ENCODE measurements at places on chromosomes 6 and 20. TPM values are rescaled to one million over a fixed set of nuclear protein-coding genes. Genes with fewer than 3 reads are reported as not detected.

MCCD1 gene
- not detected for total RNA-seq

LINC00237 gene
- total RNA-seq, result not detected

DNA sequence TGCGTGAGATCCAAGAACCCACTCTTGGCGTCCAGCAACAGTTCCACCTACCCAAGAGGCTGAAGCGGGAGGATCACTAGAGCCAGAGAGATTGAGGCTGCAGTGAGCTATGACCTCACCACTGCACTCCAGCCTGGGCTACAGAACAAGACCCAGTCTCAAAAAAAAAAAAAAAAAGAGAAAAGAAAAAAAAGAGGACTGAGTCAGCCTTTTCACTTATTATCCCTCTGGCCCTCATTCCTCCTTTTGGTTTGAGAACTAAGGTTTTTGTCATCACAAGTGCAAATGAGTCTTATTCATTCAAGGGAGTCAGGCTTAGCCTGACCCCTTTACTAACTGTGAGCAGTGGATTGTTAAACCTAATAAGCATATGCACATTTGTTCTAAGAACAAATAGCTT, 37.9 kb upstream of the JARID2 start:
- H3K4me3 ChIP-seq, result no peak overlapping the region
- DNase-seq, result no peak
- H3K36me3 ChIP-seq, result no peaks in the 10 kb centered on the region
- no peaks in the 10 kb centered on the region for H3K4me1 ChIP-seq
- no peaks in the 10 kb centered on the region for H3K27me3 ChIP-seq

DNA sequence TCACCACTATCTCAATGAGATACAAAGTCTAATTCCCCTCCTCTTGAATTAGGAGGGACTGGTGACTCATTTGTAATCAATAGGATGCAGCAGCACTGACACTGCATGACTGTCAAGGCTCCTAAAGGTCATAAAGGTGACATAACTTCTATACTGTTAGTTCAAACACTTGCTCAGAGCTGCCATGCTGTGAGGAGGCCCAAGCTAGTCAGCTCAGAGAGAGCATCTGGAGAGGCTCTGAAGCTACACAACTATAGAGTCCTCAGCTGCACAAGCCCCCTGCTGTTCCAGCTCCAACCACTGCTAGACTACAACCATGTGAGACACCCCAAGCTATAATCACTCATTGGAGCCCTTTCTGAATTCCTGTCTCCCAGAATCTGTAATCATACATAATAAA, 17.0 kb upstream of the HEY2 start:
- H3K4me3 ChIP-seq, result no peak overlapping the region
- H3K27me3 ChIP-seq, result peaks cover 4% of the 10 kb centered on the region
- no peak overlapping the region for H3K27ac ChIP-seq
- DNase-seq, result no peak

DNA sequence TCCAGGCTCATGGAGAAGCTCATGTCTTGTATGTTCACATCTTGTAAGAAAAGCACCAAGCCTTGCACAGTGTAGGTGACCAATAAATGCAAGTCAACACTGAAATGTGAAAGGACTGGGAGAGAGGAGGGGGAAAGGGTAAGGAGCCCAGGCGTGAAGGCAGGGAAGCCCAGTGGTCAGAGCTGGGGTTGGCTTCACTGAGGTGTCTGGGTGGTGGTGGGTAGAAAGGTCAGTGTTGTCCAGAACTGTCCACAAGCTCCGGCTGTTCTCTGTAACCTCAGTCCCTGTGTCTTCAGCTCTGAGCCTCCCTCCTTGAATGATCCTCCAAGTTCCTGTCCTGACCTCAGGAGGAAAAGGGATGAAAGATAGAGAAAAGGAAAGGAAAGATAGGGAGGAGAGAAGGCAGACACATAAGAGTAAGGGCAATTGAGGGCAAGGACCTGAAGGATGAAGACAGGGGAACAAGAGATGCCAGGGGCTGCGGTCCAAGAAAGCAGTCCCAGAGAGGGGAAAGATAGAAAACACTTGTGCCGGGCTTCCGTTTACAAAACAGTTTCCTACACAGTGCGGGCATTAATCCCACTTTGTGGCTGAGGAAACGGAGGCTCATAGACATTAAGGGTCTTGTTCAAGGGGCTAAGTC, 2.4 kb upstream of the TNXB start:
- H3K4me1 ChIP-seq, result peaks cover 75% of the 10 kb centered on the region
- H3K27ac ChIP-seq, result peak overlapping the region; percentile 71
- no peak for DNase-seq
- H3K27me3 ChIP-seq, result no peaks in the 10 kb centered on the region

DNA sequence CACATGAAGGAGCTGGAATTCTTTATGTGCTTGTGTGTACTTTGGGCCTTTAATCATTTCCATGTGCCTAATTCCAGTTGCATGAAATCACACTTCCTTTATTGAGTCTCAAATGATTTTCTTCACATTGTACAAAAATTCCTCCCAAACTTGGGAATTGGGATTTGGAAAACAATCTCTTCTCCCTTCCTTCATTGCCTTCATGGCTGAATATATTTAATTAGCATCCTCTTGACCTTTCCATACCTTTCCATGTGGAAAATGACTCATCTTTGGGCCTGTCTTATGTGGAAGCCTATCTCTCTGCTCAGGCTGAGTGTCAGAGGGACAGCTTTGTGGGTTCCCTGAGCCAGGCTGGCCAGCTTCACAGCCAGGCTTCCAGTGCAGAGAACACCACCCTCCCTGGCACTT, 33.0 kb upstream of the CDH4 start:
- no peaks in the 10 kb centered on the region for H3K27me3 ChIP-seq
- H3K36me3 ChIP-seq, result no peaks in the 10 kb centered on the region
- DNase-seq, result no peak
- no peak overlapping the region for H3K27ac ChIP-seq
- no peak overlapping the region for H3K4me3 ChIP-seq

GRCh38 chr6:168826078-168826390, 385.1 kb downstream of the SMOC2 start:
- H3K4me3 ChIP-seq, result no peak overlapping the region
- H3K27me3 ChIP-seq, result no peaks in the 10 kb centered on the region
- no peak for DNase-seq
- no peaks in the 10 kb centered on the region for H3K36me3 ChIP-seq

Measured in heart left ventricle (tissue), 16 donors.